Astrocyte (in vitro differentiated cells and primary cell): ENCODE measurements at places on chromosomes 3 and 15.

DNA sequence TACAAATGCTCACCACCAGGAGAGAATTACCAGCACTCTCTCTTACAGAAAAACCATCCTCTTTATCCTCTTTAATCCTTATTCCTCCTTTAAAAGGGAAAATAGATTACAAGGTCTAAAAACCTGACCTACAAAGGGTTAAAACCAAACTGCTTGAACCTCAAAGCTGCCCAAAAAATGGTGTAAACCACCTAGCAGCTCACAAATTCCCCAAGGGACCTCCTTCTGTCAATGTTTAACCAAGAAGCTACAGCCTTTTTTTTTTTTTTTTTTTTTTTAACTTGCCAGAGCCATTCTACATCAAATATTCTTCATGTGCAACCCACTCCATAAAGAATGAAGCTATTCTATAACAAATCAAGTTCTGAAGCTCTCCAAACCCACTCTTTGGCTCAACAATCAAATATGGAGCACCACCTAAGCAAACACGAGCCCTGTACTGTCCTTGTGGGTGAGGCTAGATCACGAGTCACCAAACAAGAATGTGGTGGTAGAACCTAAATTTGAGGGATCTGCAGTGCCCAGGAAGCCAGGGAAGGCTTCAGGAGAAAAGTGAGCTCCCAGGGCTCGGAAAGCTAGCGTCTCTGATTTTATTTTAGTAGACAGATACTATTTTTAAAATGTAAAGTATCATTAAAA is 20.1 kb downstream of the OSBPL10 start:
- DNase-seq: peak; percentile 83
- H3K4me1 ChIP-seq: peaks cover 30% of the 10 kb centered on the region
- H3K27ac ChIP-seq: peak overlapping the region; percentile 55
- no peaks in the 10 kb centered on the region for H3K27me3 ChIP-seq

GRCh38 chr3:24017305-24017704 is 72.2 kb downstream of the NR1D2 start:
- no peaks in the 10 kb centered on the region for H3K36me3 ChIP-seq
- no peak for DNase-seq
- no peak overlapping the region for H3K27ac ChIP-seq
- no peak overlapping the region for H3K4me3 ChIP-seq
- H3K27me3 ChIP-seq: no peaks in the 10 kb centered on the region

- H3K36me3 ChIP-seq: no peaks in the 10 kb centered on the region
- no peaks in the 10 kb centered on the region for H3K4me1 ChIP-seq
- no peak overlapping the region for H3K4me3 ChIP-seq
Observed at GRCh38 chr15:89963301-89964231, 37.6 kb upstream of the ZNF710 start.

DNA sequence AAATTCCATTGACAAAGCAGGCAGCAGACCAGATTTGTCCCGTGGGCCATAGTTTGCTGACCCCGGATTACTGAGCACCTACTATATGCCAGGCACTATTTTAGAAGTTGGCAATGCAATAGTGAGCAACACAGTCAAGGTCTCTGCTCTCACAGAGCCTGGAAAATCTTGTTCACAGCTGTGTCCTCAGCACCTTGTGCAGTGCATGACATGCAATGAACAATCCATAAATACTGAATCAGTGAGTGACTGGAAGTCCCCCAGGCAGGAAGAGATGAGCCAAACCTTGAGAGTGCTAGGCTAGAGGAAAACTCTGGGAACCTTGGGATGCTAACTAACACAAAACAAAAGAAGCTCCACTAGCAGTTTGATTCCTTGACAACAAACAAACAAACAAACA is 14.4 kb downstream of the TM4SF1 start:
- DNase-seq: peak; percentile 37
- no peak overlapping the region for H3K27ac ChIP-seq
- no peaks in the 10 kb centered on the region for H3K27me3 ChIP-seq
- peaks cover 5% of the 10 kb centered on the region for H3K4me1 ChIP-seq
- no peak overlapping the region for H3K4me3 ChIP-seq

DNA sequence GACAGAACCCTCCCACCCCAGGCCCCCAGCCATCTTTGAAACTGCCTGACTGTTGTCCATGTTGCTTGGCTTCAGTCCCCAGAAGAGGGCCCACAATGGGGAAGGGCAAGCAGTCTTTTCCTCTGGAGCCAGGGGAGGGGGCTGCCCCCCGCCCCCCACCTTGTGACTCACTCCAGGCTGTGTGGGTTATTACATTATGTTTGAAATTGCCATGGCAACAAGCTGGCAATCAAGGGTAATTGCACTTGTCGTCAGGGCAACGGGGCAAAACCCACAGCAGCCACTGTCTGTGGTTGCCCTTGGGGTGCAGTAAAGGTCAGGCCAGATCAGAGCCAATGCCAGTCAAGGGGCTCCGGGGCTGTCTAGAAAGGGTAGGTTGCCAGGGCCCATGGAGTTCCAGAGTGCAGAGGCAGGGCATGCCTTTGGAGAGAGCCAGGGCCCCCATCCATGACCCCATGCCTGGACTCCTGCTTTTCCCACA is 3.1 kb upstream of the CAMKV start:
- no peak overlapping the region for H3K4me3 ChIP-seq
- no peak for DNase-seq

GRCh38 chr15:32879980-32880379 is 162.2 kb downstream of the GREM1 start:
- no peak for DNase-seq
- no peak overlapping the region for H3K4me3 ChIP-seq
- H3K36me3 ChIP-seq: no peaks in the 10 kb centered on the region
- no peak overlapping the region for H3K27ac ChIP-seq
- H3K4me1 ChIP-seq: peaks cover 10% of the 10 kb centered on the region

DNA sequence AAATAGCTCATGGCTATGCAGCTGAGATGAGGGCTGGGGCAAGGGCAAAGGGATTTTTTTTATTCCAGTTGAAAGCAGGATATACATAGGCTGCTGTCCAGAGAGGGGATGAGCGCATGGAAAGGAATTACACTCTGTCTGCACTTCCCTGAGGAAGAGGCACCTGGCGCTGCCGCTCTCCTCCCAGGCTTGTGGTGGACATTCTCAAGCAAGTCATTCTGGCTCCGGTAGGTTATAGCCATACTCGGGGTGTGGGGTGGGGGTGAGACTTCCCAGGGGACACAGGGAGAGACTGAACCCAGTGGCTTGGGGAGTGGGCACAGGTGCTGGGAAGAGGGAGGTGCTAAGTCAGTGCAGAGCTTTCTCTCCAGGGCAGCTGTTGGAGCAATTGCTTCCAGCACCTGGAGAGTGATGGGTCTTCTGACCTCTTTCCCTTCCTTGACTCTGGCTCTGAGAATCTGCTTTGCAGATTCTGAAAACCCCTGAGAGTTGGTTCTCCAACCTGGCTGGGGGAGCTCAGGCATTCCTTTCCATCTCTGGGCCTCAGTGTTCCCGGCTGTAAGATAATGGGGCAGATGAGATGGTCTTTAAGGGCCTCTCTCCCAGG is 24.3 kb downstream of the CYP8B1 start:
- no peak overlapping the region for H3K27ac ChIP-seq
- H3K4me3 ChIP-seq: no peak overlapping the region
- peak; percentile 14 for DNase-seq
- H3K27me3 ChIP-seq: peaks cover 3% of the 10 kb centered on the region

- H3K27ac ChIP-seq: no peak overlapping the region
- no peaks in the 10 kb centered on the region for H3K4me1 ChIP-seq
- no peaks in the 10 kb centered on the region for H3K36me3 ChIP-seq
- no peak for DNase-seq
- H3K4me3 ChIP-seq: no peak overlapping the region
Observed at GRCh38 chr3:106071306-106071705, 202.5 kb upstream of the CBLB start.

DNA sequence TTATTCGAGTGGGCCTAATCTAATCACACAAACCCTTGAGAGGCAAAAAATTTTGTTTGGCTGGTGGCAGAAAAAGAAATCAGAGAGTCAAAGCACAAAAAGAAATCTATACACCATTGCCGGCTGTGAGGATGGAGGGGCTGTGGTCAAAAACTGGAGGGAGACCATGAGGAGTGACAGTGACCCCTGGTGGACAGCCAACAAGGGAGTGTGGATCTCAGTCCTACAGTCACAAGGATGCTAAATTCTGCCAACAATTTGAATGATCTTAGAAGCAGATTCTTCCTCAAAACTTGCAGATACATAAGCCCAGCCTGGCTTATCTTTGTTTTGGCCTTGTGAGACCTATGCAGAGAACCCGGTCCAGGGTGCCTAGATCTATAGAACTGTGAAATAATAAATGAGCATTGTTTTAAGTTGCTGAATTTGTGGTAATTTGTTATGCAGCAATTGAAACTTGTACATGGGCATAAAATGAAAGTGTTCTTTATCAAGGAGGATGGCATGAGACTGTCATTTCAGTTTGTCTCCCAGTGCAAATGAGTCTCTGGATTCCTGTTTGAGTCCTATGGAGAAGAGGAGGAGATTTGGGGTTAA is 103.0 kb upstream of the ARHGEF26 start:
- DNase-seq: no peak
- H3K36me3 ChIP-seq: no peaks in the 10 kb centered on the region
- no peaks in the 10 kb centered on the region for H3K27me3 ChIP-seq
- H3K4me3 ChIP-seq: no peak overlapping the region

GRCh38 chr3:140216249-140216648 is 281.3 kb downstream of the CLSTN2 start:
- H3K4me3 ChIP-seq: no peak overlapping the region
- no peaks in the 10 kb centered on the region for H3K27me3 ChIP-seq
- H3K4me1 ChIP-seq: no peaks in the 10 kb centered on the region
- no peak overlapping the region for H3K27ac ChIP-seq
- H3K36me3 ChIP-seq: no peaks in the 10 kb centered on the region

DNA sequence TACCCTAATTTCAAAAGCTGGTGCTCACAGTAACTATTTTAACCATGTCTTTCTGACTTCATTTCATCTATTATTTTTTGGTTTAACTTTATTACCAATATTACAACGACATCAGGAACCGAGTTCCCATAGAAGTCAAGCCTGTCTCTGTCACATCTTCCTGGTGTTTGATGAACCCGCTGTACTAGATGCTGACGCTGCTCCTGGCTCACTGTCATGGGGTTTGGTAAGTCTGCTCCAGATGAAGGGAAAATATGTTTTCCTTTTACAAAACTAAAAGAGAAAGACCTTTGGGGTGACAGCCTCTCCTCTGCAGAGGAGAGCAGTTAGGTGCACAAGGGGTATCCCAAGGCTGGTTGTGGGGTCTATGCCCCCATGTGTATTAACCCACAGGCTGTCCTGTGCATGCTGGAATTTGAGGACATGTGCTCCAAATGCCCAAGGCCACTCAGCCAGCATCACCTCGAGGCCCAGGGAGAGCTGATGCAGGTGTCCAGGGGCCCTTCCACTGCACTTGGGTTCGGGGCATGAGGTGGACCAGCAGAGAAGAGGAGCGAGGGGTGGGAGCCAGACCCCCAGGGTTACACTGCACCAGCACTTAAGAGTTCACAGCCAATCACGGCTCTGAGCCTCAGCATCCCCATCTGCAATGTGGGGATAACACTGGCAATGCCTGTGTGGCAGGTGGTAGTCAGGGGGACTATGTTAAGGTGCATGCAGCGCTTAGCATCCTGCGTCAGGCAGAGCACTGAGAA is 62.2 kb downstream of the ATP10A start:
- no peaks in the 10 kb centered on the region for H3K36me3 ChIP-seq
- DNase-seq: no peak
- H3K27ac ChIP-seq: no peak overlapping the region
- H3K4me3 ChIP-seq: no peak overlapping the region
- no peaks in the 10 kb centered on the region for H3K27me3 ChIP-seq

DNA sequence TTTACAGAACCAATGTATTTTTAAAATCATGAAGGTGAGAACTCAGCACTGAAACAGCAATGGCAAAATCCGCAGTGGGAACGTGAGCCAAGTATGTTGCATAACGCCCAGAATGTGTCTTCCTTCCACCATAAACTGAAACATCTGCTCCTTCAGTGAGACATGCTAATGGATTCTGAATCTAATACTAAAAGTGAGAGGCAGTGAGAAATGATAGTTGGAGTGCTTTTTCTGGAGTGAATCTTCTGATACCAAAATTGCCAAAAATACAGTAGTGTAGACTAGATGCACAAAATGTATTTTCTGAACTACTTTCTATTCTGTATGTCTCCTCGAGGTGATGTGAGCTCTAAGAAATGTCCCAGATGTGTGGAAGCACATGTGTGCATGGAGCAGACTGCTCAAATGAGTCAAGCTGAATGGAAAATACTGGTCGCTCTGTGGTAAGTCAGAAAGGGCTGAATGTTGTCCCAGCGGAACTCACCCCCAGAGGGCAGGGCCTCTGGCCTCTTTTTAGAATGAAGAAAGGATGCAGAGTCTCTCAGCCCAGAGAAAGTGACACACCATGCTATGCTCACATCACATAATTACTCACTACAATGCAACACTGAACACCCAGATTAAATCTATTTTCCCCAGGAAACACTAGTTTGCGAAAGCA is 73.0 kb downstream of the ATP10A start:
- peaks cover 32% of the 10 kb centered on the region for H3K4me1 ChIP-seq
- no peak overlapping the region for H3K4me3 ChIP-seq
- no peaks in the 10 kb centered on the region for H3K27me3 ChIP-seq
- H3K27ac ChIP-seq: peak overlapping the region; percentile 69
- no peaks in the 10 kb centered on the region for H3K36me3 ChIP-seq

- H3K27me3 ChIP-seq: no peaks in the 10 kb centered on the region
- no peak overlapping the region for H3K4me3 ChIP-seq
- no peaks in the 10 kb centered on the region for H3K36me3 ChIP-seq
- peaks cover 12% of the 10 kb centered on the region for H3K4me1 ChIP-seq
Observed at GRCh38 chr3:173825730-173826129, 428.2 kb downstream of the NLGN1 start.

DNA sequence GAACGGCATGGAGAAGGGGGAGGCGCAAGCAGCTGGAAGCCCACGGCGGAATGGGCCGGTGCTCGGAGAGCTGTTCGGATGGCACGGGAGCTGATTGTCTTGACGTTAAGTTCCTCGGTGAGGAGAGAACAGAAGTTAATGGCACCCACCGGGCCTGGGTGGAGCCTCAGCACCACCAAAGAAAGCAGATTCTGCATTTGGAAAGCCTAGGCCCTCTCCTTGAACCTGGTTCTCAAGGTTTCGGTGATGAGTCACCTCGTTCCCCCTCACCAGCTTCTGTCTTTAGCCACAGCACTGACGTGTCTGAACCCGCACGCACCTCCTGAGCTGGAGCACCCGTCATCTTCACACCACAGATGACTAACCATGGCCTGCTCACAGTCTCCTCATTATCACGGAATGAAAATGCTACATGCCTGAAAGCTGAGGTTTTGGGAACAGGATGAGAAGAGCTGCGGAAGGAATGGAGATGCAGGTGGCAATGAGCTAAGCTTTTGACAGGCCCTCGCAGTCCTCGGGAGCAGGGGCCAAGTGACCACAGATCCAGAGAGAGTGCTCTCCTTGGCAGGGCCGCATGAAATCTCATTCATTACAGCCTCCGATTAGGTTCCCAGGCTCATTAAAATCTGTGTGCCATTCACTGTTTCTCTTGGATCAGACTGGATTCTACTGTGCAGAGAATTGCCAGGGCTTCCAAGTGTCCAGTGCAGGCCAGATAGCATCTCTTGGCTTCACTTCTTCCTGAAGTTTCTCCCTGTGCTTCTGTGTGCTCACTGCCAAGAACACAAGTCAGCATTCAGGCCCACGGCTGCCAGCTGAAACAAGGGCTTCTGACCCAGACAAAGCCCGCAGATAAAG is 96.3 kb upstream of the DLG1 start:
- H3K27ac ChIP-seq: peak overlapping the region; percentile 99
- peaks cover 29% of the 10 kb centered on the region for H3K4me1 ChIP-seq
- H3K36me3 ChIP-seq: no peaks in the 10 kb centered on the region
- no peaks in the 10 kb centered on the region for H3K27me3 ChIP-seq
- peak; percentile 100 for DNase-seq

- no peaks in the 10 kb centered on the region for H3K36me3 ChIP-seq
- DNase-seq: peak; percentile 33
- H3K27me3 ChIP-seq: no peaks in the 10 kb centered on the region
- H3K27ac ChIP-seq: no peak overlapping the region
- H3K4me1 ChIP-seq: no peaks in the 10 kb centered on the region
- no peak overlapping the region for H3K4me3 ChIP-seq
Observed at GRCh38 chr3:8301977-8302735, 199.5 kb upstream of the LMCD1 start.
